ENCODE measurements at places on chromosomes 7 and 10. TPM values are rescaled to one million over a fixed set of nuclear protein-coding genes. Genes with fewer than 3 reads are reported as not detected.

- no peaks in the 10 kb centered on the region for H3K36me3 ChIP-seq
- H3K4me3 ChIP-seq: no peak overlapping the region
- DNase-seq: no peak
- H3K27ac ChIP-seq: no peak overlapping the region
- no peaks in the 10 kb centered on the region for H3K4me1 ChIP-seq
- H3K27me3 ChIP-seq: peaks cover 7% of the 10 kb centered on the region
Measured at GRCh38 chr7:100789055-100789454, 38.3 kb downstream of the EPHB4 start.

DNA sequence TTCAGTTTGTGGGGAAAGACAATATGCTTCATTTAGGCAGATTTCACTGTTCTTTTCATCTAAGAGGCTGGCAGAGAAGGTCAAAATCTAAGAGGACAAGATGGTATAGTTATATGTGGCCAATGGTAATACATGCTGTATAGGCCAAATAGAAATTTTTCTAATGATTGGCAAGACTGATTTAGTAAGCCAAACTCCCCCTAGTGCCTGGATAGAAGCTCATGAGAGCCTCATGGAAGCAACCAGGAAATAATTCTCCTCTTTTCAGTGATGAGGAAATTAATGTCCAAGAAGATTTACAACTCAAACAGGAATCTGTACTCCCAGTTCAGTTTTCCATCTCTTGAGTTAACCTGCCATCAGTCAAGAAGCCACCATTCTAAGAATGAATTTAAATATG, 253.6 kb upstream of the PHF14 start:
- no peaks in the 10 kb centered on the region for H3K27me3 ChIP-seq
- H3K27ac ChIP-seq: no peak overlapping the region
- H3K4me1 ChIP-seq: no peaks in the 10 kb centered on the region
- no peaks in the 10 kb centered on the region for H3K36me3 ChIP-seq
- no peak overlapping the region for H3K4me3 ChIP-seq
- no peak for DNase-seq

The EEF1AKMT2 gene
- total RNA-seq: 21.5 TPM

The CLDN15 gene
- total RNA-seq: 20.7 TPM

The CAV2 gene
- not detected for total RNA-seq
